NCI-H1930 (cell line): ENCODE measurements at places on chromosomes 1 and 21.

DNA sequence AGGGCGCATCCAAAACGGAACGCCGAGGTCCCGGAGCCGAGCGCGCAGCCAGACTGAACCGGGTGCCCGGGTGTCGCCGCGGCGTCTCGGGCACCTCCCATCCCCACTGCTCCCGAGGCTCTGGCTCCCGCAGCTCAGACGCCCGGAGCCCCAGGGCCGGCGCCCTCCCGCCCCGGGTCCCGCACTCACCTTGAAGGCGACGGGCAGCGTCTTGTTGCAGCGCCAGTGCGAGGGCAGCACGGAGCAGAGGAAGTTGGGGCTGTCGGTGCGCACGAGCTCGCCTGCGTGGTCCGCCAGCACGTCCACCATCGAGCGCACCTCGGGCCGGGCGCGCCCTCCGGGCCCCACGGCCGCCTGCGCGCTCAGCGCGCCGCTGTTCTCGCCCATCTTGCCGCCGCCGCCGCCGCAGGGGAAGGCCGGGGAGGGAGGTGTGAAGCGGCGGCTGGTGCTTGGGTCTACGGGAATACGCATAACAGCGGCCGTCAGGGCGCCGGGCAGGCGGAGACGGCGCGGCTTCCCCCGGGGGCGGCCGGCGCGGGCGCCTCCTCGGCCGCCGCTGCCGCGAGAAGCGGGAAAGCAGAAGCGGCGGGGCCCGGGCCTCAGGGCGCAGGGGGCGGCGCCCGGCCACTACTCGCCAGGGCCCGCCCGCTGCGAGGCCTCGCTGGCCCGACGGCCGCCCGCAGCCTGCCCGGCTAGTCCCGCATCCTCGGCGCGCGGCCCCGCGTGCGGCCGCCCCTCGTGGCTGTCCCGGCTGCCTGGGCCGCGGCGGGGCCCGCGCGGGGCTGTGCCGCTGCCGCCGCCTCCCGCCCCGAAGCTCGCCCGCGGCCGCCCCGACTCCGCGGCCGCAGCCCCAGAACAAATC, 447 bp downstream of the RUNX3 start:
- DNase-seq, result no peak

DNA sequence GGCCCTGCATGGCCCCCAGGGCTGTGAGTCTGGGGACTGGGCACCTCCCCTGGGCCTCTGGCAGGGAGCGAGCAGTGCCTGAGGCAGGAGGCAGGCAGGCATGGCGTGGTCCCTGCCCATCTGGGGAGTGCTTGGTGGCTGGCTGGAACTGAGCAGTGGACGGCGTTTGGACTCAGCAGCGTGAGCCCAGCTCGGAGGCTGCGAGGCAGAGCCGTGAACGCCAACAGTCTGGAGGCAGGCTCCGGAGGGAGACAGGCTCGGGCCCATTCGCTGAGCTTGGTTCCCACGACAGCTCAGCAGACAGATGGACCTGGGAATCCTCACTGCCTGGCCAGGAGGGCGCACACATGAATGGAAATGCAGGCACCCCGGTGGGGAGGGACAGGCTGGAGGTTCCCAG, 160.7 kb upstream of the POU3F1 start:
- DNase-seq, result no peak

DNA sequence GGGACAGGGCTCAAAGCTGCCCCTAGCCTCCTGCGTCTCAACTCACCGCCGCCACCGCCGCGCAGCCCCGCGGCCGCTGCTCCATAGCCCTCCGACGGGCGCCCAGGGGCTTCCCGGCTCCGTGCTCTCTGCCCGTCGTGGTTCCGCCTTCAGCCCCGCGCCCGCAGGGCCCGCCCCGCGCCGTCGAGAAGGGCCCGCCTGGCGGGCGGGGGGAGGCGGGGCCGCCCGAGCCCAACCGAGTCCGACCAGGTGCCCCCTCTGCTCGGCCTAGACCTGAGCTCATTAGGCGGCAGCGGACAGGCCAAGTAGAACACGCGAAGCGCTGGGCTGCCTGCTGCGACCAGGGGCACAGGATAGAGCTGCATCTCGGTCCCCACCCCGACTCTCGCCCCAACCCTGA, at the start of gene TNFRSF25:
TSS of gene TNFRSF25 (minus strand) at position 151 of the 400 bp plus-strand sequence. CDS start at position 85, 66 bp downstream.
- no peak for DNase-seq

DNA sequence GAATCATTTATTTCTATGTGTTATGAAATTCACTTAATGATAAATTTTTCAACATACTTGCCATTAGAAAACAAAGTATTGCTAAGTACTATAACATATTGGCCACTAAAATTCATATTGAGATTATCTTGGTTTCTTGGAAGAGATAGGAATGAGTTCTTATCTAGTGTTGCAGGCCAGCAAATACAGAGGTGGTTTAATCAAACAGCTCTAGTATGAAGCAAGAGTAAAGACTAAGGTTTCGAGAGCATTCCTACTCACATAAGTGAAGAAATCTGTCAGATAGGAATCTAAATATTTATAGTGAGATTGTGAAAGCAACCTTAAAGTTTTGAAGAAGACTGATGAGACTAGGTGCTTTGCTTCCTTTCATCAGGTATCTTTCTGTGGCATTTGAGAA, 37.9 kb upstream of the FOXE3 start:
- DNase-seq, result no peak

DNA sequence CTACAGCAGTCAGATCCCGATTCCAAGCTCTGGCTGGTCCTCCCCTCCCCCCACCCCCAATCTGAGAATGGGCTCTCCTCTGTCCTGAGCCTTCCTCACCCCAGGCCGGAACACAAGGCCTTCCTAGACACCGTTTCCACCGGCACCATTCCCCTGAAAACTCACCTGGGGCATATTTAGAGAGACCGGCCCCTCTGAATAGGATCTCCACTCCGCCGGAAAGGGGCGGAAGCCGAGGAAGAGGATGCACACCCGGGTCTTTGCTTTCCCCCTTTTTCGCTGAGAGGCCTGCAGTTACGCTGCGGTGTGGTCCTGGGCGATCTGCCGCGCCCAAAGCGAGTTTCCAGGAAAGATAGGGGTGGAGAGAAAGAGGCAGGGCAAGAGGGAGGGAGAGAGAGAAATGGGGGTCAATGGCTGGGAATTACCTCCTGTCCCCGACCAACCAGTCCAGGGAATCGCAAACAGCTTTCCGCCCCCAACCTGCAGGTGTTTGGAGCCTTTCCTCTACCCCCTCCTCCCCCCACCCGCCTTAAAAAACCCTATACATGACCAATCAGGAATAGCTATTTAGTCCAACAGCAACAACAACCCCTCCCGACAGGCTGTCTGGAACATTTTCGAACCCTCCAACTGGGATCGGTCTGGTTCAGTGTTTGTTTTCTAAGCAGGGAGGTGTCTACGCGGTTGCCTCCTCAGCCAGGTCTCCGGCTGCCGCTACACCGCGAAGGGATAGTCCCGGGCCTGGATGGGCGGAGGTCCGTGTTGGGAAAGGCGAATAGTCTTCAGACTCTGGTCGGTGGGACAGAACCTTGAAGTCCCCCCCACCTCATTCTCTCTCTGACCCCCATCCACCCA, 2.8 kb downstream of the TAL1 start:
- no peak for DNase-seq

DNA sequence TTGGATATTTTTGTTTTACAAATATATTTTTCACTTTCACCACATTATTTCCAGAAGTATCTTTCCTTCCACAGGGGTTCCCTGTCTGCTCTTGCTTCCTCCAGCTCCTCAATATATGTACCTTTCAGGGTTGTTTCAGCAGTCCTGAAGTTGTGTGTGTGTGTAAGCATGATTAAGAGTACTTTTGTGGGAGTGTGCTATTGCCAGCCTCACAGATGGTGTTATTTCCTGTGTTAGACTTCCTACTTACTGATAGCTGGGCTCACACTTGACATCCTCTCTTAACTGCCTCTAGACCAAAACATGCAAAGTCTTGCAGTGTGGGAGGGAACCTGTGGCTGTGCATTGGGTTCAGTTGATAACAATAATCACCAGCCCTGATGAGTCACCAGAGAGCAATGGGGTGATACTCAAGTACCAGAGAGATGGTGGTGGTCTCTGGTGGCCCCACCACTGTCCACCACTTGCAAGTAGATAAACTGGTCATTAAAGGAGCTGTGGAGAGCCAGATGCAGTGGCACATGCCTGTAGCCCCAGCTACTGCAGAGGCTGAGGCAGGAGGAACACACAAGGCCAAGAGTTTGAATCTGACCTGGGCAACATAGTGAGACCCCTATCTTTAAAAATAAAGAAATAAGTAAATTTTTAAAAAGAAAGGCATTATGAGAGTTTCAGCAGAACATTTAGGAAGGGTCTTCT, 126.7 kb downstream of the NR5A2 start:
- no peak for DNase-seq

DNA sequence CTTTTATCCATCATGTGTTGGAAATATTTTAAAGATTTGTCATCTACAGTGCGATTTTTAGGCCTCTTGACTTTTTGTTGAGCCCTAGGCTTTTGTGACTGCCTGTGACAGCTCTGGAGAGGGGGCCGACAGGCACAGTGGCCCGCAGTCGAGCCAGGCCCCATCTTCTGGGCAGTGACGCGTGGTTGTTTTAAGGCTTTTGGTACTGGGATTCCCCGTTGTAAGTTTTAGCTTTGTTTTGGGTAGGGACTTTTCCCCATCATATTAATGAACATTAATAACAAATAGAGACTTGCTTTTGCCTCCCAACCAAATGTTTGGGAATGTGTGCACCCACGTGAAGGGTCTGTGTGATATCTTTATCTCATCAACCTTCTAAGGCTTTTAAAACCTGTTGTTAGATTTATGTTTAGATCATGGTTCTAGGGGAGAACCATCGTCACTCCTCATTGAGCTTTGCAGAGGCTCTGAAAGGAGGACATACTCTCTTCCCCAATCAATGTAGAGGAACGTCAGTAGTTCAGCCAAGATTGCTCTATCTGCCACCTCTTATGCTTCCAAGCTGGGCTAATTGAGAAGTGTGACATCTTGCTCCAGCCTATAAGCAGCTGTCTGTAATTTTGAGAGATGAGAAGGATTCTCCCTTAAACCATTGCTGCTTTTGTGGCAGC, 34.6 kb downstream of the MAPKAPK2 start:
- no peak for DNase-seq
